ENCODE measurements at places on chromosomes 6 and 20. TPM values are rescaled to one million over a fixed set of nuclear protein-coding genes. Genes with fewer than 3 reads are reported as not detected.

DNA sequence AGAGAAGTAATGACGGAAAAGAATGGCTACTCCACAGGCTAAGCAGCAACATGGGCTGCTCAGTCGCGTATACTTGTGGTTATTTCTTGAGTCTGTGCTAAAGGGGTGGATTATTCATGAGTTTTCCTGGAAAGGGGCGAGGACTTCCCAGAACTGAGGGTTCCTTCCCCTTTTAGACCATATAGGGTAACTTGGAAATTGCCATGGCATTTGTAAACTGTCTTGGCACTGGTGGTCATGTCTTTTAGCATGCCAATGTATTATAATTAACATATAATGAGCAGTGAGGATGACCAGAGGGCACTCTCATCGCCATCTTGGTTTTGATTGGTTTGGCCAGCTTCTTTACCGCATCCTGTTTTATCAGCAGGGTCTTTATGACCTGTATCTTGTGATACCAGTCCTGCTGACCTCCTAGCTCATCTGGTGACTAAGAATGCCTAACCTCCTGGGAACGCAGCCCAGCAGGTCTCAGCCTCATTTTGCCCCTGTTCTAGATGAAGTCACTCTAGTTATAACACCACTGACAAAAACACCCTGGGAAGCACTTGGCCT, 11.4 kb downstream of the LBP start:
- no peaks in the 10 kb centered on the region for H3K4me1 ChIP-seq
- no peaks in the 10 kb centered on the region for H3K36me3 ChIP-seq
- H3K27me3 ChIP-seq: no peaks in the 10 kb centered on the region
- no peak overlapping the region for H3K27ac ChIP-seq
- peak; percentile 15 for DNase-seq
- H3K4me3 ChIP-seq: no peak overlapping the region

DNA sequence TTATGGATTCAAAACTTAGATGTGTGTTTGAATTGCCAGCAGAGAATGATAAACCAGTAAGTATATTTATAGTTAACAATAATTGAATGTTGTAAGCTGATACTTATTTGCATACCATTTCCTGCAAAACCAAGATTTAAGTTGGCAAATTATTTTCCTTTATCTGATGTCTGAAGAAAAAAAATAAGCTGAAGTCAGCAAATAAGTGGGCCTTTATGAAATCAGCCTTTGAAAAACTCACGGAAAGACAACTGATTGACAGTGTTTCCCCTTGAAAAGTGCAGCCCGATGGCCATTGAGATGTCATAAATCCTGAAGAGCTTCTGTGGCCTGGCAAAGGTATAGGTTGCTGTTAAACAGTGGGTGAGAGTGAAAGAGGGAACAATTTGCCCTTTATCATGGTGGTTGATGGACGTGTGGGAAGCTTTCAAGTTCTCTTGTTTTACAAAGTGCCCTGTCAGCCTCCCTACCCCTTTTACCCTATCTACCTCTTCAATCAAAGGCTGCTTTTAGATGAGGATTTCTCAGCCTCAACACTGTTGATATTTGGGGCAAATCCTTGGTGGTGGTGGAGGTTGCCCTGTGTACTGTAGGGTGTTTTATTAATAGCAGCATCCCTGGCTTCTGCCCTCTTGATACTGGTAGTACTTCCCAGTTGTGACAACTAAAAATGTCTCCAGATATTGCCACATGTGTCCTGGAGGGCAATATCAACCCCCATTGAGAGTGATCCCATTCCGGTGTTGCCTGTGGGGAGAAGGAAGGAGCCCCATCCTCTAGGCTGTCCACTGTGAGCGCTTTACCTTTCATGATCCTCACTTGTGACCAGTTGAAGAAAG, 50.2 kb downstream of the VAPB start:
- peaks cover 44% of the 10 kb centered on the region for H3K36me3 ChIP-seq
- no peak overlapping the region for H3K4me3 ChIP-seq
- H3K27ac ChIP-seq: peak overlapping the region; percentile 20

ESR1 gene
- 1.1 TPM for total RNA-seq

TUBE1 gene
- 31.1 TPM for total RNA-seq

- H3K36me3 ChIP-seq: no peaks in the 10 kb centered on the region
- peaks cover 5% of the 10 kb centered on the region for H3K4me1 ChIP-seq
- H3K27me3 ChIP-seq: peaks cover 23% of the 10 kb centered on the region
- no peak overlapping the region for H3K27ac ChIP-seq
Measured at GRCh38 chr20:50015636-50015992, 32.8 kb downstream of the SNAI1 start.

DNA sequence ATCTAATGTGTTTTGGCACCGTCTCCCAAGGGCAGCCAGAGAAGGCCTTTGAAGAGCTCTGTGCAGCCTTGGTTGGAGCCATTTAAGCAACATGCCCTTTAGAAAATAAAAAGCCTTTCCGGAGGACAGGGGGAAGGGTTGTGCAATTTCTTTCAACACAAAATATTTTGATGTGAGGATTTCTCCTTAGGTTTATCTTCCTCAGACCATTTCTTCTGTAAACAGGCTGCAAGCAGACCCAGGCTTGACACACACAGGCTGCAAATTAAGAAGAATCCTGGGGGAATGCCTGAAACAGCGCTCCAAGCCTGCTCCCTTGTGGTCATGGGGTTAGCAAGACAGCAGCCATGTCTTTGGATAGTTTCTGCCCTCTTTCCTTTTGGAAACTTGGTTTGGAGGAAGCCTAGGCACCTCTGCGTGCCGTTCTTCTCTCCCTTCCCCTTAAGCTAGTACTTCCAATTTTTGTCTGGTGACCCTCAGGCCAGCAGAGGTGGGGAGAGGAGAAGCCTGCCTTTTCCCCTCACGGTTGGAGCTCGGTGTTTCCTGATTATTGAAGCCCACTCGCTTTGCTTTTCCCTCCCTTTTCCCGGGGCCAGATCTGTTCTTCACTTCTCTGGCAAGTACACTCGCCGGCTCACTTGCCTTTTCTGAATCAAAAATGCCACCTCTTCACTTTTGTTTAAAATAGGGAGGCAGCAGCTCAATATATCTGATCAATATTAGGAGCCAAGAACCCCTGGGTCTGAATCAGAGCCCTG, 39.6 kb upstream of the NOX3 start:
- peak overlapping the region; percentile 4 for H3K27ac ChIP-seq
- DNase-seq: no peak
- peaks cover 18% of the 10 kb centered on the region for H3K4me1 ChIP-seq
- H3K36me3 ChIP-seq: peaks cover 10% of the 10 kb centered on the region
- no peak overlapping the region for H3K4me3 ChIP-seq

CAGE1 gene
- 0.10 TPM for total RNA-seq

TEAD3 gene
- 0.60 TPM for total RNA-seq

- no peak for DNase-seq
- H3K27ac ChIP-seq: no peak overlapping the region
- peaks cover 7% of the 10 kb centered on the region for H3K4me1 ChIP-seq
- H3K36me3 ChIP-seq: peaks cover 6% of the 10 kb centered on the region
- peaks cover 23% of the 10 kb centered on the region for H3K27me3 ChIP-seq
- H3K4me3 ChIP-seq: no peak overlapping the region
Measured at GRCh38 chr6:135631821-135632220, 134.3 kb upstream of the AHI1 start.

DNA sequence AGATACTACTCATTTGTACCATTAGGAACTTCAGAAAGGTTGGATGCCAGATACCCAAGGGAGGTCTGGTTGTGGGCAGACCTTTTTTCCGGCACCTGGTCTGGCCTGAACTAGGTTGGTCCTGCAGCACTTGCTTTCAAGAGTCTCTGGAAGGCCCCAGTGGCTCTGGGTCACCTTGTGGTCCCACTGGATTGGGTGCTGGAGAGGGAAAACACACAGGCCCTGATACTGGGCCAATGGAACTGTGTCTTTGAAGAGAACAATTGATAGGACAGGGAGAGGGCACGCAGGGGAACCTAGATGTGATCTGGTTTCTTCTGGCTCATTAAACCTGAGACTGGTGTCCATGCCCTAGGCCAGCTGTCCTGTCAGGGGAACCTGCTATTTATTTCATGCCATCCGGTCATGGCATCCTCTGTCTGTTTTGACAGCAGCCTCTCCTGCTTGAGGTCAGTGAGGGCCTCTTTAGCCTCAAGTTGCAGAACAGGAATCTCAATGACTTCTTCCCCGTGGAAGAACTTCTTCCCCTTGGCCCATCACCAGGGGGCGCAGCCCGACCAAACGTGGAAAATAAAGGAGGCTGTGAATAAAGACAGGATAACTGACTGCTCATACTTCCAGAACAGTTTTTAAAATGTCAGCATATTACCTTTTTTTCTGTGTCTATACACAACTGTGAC, 25.0 kb downstream of the TAF8 start:
- H3K27ac ChIP-seq: no peak overlapping the region
- no peak overlapping the region for H3K4me3 ChIP-seq
- H3K27me3 ChIP-seq: no peaks in the 10 kb centered on the region
- DNase-seq: peak; percentile 50

DNA sequence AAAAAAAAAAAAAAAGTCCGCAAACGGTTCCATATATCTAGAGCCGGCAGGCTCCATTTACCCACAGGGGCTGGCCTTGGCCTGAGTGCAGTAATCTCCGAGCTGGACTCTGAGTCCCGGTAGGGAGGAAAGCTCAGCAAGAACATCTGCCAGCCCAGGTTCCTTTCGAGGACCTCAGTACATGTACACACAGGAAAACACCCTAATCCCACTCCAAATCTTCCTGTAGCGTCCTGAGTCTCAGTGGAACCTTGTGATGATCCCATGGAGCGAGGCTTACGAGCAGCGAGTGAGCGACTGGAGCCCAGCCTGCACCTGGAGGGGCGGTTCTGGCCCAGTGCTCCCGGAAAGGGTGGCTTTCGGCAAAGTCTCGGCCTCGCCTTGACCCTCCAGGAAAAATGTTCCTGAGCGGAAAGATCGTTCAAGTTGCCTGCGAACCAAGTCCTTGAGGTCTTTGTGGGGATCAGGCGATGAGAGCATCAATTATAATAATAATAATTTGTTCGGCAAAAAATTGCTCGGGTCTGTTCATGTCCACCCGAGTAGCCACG, 32.1 kb downstream of the PRSS16 start:
- no peak overlapping the region for H3K27ac ChIP-seq
- H3K27me3 ChIP-seq: peaks cover 93% of the 10 kb centered on the region
- no peak for DNase-seq
- H3K4me1 ChIP-seq: peaks cover 13% of the 10 kb centered on the region
- peak overlapping the region; percentile 70 for H3K4me3 ChIP-seq
- H3K36me3 ChIP-seq: peaks cover 19% of the 10 kb centered on the region

GRCh38 chr20:8912096-8912495, 156.8 kb upstream of the PLCB4 start:
- no peak overlapping the region for H3K27ac ChIP-seq
- H3K27me3 ChIP-seq: no peaks in the 10 kb centered on the region
- no peaks in the 10 kb centered on the region for H3K36me3 ChIP-seq
- DNase-seq: no peak

- peaks cover 6% of the 10 kb centered on the region for H3K36me3 ChIP-seq
- H3K27ac ChIP-seq: no peak overlapping the region
- H3K4me1 ChIP-seq: no peaks in the 10 kb centered on the region
- no peaks in the 10 kb centered on the region for H3K27me3 ChIP-seq
- no peak overlapping the region for H3K4me3 ChIP-seq
- DNase-seq: no peak
Measured at GRCh38 chr6:166575205-166575604, 11.3 kb downstream of the RAMACL start.

DNA sequence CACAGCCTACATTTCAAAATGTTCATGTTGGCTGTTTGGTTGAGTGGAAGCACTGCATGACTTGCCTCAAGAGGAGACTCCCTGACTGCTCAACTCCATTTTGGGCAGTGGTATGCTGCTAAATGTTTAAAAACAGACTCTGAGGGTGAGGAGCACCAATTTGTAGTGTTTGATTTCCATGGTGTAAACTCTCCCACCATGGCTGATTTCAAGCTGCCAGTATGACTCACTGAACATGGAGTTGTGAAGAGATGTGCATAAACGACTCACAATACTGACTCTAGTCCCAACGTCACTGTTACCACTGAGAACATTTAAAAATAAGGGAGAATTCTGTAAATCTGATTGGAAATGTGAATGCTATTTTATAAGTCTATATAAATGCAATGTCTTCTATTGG, 70.4 kb downstream of the BACH2 start:
- H3K27ac ChIP-seq: peak overlapping the region; percentile 80
- H3K36me3 ChIP-seq: peaks cover 88% of the 10 kb centered on the region
- no peak for DNase-seq
- no peak overlapping the region for H3K4me3 ChIP-seq
- H3K27me3 ChIP-seq: no peaks in the 10 kb centered on the region

DNA sequence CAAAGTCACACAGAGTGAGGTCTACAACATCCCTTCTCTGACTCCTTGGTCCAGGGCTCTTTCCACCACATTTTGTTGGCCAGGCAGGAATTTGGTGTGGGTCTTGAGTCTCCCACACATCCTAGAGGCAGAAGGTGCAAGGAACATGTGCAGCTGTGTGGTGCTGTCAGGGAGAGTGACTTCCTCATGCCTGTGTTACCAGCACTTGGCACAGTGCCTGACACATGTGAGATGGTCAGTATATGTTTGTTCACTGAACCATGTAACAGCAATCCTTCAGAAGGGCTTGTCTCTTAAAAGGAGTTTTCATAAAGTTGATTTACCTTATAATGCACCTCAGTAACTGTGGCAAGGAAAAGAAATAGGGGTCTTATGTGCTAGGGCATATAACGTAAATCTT, 168.5 kb downstream of the CDC5L start:
- H3K27me3 ChIP-seq: peaks cover 17% of the 10 kb centered on the region
- no peaks in the 10 kb centered on the region for H3K4me1 ChIP-seq
- no peak overlapping the region for H3K4me3 ChIP-seq
- no peak overlapping the region for H3K27ac ChIP-seq

All from activated naive CD8-positive, alpha-beta T cell treated with anti-CD3 and anti-CD28 coated beads for 36 hours (primary cell).